Omental fat pad (tissue), 4 donors: ENCODE measurements at places on chromosomes 5 and 9.

DNA sequence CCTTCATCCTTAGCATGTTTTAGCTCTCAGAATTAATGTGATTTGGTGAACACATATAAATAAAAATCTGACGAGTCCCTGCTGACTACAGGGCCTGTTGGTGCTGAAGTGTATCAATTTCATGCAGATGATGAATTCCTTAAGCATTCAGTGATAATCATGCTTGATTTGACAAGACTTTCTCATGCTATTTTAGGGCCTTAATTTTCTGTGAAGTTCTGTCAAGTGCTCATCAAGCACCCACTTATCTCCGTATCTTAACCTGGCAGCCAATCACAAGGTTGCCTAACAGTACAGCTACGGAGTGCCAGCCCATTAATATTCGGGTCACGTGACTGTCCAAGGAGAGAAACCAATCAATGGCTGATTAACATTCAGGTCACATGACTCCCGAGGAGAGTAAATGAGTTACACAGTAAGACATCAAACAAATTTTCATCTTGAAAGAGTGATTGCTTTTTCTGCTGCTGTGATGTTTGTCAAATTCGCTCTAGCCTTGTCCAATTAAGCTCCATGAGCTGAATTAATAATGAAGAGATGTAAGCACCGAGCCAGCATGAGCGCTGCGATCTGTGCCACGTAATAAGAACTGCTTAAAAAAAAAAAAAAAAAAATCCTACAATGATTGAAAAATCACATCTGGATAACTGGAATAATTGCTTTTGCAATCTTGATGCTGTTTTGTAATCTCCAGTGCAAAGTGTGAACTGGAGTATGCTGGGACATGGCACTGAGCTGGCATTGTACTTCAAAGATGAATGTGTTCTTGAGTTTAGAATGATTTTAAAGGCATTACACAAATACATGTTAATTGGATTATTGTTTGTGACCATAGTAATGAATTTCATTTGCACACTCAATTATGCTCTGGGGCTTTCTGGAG lies 104.3 kb upstream of the SPATA31D4 start:
- DNase-seq = no peak

- DNase-seq = no peak
Measured at GRCh38 chr9:126343271-126343700, 16.7 kb downstream of the MVB12B start.

DNA sequence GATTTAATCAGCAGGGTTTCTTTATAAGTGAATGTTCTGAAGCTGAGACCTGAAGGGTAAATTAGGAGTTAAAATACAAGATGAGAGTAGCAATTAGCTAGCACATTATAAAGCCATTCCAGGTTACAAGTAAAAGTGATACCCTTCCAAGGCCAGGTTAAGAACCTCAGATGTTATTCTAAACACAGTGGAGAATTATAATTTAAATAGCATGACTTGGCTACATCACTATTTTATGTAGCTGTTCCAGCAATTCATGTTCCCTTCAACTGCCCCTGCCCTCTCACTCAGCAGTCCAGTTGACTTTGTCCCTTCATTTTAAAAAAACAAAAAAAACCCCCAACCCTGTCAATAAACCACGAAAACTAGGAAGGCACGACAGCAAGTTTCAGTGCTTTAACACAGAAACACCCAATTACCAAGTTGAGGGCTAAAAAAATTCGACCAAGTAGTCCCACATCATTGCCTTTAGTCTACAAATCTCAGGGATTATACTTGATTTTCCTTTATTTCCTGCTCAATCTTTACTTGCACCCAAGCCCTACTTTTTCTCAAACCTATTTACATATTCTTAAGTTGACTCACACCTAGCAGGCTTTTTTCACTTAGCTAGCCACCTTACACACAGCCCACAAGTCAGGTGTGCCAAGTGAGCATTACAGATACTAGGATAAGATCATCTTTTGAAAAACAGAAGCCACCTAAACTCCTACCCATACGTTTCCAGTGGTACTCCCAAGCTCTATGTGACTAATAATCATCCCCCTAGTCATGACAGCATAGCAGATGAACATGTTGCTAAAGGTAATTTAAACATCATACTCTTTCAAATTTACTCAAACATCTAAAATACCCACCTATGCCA lies 3.4 kb downstream of the RPL37 start:
- DNase-seq = no peak

- no peak for DNase-seq
Measured at GRCh38 chr5:151251621-151252020, 1.4 kb upstream of the GM2A start.

DNA sequence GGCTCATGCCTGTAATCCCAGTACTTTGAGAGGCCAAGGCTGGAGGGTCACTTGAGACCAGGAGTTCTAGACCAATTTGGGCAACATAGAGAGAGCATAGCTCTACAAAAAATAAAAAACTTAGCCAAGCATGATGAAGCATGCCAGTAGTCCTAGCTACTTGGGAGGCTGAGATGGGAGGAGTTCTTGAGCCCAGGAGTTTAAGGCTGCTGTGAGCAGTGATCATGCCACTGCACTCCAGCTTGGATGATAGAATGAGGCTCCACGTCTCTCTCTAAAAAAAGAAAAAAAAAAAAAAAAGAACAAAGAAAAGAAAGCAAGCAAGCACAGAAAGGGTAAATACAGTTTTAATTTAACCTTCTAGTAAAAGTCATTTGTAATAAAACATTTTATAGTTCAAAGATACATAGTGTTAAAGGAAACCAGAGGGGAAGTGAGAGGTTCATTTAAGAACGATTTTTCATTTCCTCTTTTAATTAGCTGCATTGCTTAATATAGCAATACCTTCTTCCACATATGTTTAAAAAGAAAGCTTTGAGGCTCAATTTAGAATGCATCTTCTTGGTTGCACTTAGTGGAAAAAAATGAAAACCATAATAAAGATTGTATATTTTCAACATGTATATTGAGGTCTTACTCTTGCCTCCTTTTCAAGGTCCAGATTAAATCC lies 14.9 kb downstream of the GAPT start:
- no peak for DNase-seq

DNA sequence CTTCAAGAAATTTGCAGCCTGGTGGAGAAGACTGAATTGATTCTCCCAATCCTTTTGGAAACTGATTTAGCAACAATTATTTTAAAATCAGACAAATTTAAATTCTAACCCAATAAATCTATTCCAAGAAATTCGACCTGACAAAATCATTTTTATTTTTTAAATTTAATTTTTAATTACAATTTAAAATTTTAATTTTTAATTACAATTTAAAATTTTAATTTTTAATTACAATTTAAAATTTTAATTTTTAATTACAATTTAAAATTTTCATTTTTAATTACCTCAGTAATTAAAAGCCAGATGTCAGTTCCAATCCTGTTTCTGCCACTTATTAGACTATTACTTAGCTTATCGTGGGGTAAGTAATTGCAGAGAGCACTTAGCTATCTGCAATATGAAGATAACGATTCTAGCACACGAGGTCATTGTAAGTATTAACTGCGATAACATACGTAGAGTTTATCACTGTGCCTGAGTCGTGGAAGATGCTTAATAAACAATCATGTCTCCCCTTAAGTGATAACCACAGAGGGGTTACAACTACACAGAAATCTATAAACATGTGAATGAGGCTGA lies 346.4 kb upstream of the SLC24A2 start:
- DNase-seq = no peak

- DNase-seq = no peak
Measured at GRCh38 chr5:122424132-122424531, 112.1 kb downstream of the SNCAIP start.

DNA sequence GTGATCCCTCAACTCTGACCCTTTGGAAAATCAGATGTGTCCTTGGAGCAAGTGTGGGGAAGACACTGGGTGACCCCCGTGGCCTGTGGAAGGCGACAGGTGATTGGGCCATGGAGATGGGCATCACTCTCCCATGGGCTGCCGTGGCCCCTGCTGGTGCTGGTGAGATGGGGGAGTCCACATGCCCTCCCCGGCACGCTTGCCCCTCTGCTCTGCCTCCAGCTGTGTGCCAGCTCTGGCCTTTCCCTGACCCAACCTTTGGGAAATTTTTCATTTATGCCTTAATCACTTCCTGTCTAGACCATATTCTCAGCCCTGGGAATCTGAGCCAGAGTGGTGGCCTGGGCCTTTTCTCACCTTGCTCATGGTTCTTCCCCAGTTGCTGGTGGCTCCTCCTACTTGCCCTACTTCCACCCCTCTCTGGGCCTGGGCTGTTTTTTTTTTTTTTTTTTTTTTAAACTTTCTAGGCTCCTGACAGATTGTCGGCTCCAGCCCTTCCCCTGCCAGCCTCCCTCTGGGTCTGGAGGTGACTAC lies 56.6 kb downstream of the RGS3 start:
- no peak for DNase-seq

GRCh38 chr9:33111631-33112030 lies 35.2 kb upstream of the SMU1 start:
- DNase-seq = no peak

DNA sequence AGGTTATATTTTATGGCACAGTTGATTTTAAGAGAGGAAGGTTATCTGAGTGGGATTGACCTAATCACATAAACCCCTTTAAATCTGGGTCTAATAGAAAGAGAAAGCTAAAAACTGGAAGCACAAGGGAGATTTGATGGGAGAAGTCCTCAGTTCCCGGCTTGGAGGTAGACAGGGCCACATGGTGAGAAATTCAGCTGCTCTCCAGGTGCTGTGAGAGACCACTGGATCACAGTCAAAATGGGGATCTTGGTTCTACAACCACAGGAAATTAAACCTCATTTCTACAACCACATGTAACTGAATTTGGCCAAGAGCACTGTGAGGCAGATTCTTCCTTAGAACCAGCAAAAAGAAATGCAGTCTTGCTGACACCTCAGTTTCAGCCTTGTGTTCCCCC lies 2352.7 kb downstream of the MAT2B start:
- DNase-seq = no peak

DNA sequence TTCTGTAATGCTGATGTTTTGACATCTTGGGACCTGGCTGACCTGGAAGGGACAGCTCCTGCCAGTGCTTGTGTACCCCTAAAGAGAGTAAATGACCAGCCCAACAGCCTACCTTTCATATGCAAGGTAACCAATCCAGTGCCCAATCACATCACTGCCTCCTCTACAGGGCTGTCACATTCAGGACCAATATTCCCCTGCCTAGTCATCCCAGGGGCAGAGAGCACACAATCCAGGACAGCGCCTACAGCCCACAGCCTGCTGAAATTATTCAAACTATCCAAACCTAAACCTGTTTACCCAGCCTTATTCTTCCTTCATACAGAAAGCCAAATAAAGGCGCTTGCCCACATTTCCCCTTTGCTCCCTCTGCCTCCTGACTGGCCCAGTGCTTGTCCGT lies 284.1 kb downstream of the CTNND2 start:
- no peak for DNase-seq

DNA sequence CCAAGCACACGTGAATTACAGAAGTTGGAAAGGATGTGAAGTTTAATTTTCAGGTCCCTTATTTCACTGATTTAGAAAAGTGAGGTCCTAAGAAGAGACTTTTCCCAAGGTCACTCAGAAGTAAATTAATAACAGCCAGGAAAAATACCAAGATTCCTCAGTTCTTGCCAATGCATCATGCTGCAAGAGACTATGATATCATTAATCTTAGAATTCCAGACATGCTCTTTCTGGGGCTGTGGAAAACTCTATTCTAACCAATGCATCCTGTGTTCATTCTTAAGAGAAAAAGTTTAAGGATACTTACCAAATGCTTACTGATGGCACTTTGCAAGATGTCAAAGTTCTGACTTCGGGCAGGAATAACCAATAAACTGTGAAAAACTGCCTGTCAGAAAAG lies 42.8 kb downstream of the TEX10 start:
- no peak for DNase-seq

GRCh38 chr5:121264605-121265004 lies 587.1 kb upstream of the FTMT start:
- no peak for DNase-seq

- no peak for DNase-seq
Measured at GRCh38 chr5:113197456-113198200, 221.0 kb downstream of the DCP2 start.

DNA sequence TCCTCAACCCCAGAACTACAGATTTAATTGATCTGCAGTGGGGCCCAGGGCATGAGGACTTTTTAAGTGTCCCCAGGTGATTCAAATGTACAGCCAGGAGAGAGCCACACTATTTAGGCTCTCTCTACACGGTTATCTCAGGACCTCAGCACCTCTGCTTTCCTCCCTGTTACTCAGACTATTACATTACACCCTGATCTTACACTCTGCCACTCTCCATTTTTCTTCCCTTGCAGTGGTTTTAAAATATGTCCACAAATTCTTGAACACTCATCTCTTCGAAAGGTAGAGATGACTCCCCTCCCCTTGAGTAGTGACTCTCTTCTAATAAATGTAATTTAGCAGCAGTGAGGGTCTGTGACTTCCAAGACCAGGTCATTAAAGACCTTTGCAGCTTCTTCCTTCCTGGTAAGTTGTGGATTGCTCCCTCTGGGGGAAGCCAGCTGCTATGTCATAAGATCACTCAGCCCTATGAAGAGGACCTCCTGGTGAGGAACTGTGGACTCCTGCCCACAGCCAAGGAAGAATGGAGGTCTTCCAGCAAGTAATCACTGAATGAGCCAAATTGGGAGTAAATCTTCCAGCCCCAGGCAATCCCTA lies 87.5 kb upstream of the SSBP2 start:
- DNase-seq = no peak

DNA sequence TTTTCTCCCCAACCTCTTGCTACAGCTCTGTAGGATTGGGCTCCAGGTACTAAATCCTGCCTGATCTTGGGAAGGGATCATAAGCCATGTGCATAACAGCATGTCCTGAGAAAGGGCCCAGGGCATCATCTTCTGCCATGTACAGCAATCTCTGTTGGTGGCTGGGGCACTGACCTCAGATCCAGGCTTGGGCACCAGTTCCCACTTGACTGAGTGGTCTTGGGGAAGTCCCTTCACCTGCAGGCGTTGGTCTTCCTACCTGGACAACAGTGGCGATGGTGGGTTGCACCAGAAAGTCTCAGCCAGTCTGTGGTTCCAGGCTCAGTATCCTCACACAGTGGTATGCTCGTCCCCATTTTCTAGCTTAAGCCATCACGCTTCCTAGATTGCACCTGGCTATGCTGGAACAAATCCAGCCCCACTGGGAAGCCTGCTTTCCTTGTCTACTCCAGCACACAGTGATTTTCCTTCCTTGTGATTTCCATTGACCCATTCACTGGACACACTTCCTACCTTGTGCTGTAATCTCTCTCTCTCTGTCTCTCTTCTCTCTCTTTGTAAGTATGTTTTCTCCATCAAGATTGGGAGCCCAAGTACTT lies 121.7 kb upstream of the PITX1 start:
- no peak for DNase-seq

- no peak for DNase-seq
Measured at GRCh38 chr5:1943481-1943880, 60.8 kb upstream of the IRX4 start.

- no peak for DNase-seq
Measured at GRCh38 chr5:127486471-127486870, 31.0 kb upstream of the PRRC1 start.

DNA sequence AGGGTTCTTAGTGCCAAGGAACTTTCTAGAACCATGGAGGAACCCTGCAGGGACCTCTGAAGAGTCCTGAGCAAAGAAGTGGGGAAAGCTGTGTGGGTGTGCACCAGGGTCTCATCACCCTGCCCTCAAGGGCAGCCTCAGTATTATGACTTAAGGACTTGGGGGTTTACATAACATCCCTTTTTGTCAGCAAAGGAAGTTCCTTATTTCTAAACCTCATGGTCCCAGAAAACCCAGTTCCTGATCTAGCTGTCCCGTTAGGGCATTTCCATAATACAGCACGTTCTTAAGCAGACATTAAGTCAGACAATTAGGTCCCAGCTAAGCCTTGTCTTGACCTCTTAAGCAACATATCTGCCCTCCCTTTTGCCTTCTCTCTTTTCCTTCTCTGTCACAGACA lies 57.3 kb downstream of the DAPK1 start:
- no peak for DNase-seq
